ENCODE measurements at places on chromosomes 4 and X.

- no peak for DNase-seq
Measured at GRCh38 chrX:153321381-153322124, at the start of gene PNMA6F. PNMA6F (minus strand) TSS chrX:153321767; CDS start chrX:153320674, 1,093 bp downstream.

DNA sequence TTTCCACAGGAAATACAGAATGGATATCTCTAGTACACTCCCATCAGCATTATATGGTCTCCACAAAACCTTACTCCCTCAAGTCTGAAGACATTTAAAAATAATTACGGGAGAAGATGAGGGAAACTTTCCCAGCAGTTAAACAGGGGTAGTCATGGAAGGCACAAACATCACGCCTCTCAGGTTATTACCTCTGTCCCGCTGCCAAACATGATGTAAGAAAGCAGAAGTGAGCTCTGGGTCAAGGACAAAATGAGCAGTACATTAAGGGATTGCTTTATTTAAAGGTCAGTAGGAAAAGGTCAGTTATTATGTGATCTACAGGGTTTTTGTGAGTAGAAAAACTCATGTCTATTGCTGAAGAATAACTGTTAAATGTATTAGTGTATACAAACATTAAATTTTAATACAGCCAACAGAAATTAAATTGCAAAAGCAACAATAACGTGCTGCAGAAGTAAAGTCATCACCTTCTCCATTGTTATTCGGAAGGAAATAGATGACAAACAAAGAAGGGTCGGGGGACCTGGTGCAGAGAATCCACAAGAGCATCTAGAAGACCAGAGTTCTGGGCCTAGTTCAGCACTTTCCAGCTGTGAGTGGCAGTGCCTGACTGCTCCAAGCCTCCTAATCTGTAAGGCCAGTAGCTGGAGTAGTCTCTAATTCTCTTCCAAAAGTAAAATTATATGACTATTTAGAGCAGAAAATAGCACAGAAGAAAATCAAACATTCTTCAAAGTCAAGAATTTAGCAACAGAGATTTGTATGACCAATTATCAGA is 171.2 kb downstream of the PPP3CA start:
- DNase-seq = no peak

GRCh38 chr4:85423431-85423830 is 51.5 kb upstream of the ARHGAP24 start:
- DNase-seq = peak; percentile 39

- peak; percentile 3 for DNase-seq
Measured at GRCh38 chr4:34643476-34643875, 1600.8 kb downstream of the ARAP2 start.

DNA sequence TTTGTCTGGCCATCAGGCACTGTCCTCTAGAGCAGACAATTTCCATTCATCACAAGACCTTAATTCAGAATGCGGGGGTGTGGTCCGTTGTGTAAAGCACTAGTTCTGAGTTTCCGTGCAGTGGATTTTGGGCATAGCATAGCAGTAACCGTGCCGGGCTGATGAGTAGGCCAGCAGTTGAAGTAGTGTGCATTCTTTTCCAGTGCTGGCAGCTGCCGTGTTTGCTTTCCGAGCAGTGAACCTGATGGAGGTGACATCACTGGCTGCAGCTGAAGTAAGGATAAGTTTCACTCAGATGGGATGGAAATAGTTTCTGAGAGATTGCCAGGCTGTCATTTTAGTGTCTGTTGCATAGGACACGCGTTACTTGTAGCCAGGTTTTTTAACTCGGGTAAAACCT is 107.0 kb upstream of the STIM2 start:
- peak; percentile 40 for DNase-seq

- DNase-seq = no peak
Measured at GRCh38 chr4:25792876-25793275, 69.9 kb downstream of the SEL1L3 start.

GRCh38 chr4:147123146-147123545 is 177.5 kb upstream of the TTC29 start:
- peak; percentile 56 for DNase-seq

DNA sequence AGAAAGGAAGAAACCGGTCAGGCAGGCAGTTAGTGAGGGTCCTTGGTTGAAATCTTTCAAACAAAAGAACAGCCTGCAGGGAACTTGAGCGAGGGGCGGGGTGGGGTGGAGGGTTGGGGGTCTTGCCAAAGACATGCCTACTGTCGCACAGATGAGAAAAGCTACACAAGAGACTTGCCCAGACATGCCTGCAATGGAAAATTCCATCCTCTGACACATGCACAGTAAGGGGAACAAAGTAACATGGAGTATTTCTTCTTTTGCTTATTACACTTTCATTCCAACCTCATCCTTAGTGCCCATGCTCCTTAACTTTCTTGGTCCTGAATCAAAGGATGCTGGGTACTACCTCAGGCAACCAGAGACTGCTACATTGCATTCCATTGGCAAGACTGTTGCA is 1491.2 kb downstream of the STIM2 start:
- DNase-seq = no peak

DNA sequence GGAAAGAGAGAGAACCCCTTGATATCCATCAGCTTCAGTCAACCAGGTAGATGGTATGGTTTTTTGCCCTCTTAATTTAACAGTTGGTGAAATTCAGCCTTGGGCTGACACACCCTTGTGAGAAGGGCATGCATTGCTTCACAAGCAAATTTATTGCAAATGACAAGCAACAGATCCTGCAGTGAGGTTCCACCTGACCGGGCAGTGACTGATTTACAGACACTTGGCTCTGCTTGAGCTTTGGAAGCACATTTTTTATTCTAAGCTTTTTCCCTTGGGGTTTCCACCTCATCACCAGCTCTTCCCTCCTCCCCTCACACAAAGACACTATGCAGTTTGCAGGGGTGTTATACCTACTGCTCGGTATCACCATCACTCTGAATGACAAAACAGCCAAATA is 28.3 kb upstream of the SERTM2 start:
- DNase-seq = no peak

GRCh38 chr4:92952426-92952825 is 648.7 kb downstream of the GRID2 start:
- DNase-seq = no peak

- peak; percentile 10 for DNase-seq
Measured at GRCh38 chr4:140187316-140187695, 33.3 kb upstream of the MAML3 start.

GRCh38 chr4:123588631-123589241 is 192.1 kb downstream of the SPRY1 start:
- DNase-seq = no peak

- no peak for DNase-seq
Measured at GRCh38 chrX:7235071-7235470, 87.1 kb upstream of the PUDP start.

GRCh38 chr4:184529283-184529682 is 54.9 kb upstream of the IRF2 start:
- DNase-seq = no peak

GRCh38 chr4:160969925-160970324 is 1193.9 kb downstream of the FSTL5 start:
- no peak for DNase-seq

- peak; percentile 90 for DNase-seq
Measured at GRCh38 chr4:53196882-53197771, 168.7 kb downstream of the SCFD2 start.

GRCh38 chr4:170089668-170090351 is at the start of gene AADAT:
AADAT (minus strand) TSS chr4:170089956; CDS start chr4:170089690, 266 bp downstream.
- peak; percentile 80 for DNase-seq

DNA sequence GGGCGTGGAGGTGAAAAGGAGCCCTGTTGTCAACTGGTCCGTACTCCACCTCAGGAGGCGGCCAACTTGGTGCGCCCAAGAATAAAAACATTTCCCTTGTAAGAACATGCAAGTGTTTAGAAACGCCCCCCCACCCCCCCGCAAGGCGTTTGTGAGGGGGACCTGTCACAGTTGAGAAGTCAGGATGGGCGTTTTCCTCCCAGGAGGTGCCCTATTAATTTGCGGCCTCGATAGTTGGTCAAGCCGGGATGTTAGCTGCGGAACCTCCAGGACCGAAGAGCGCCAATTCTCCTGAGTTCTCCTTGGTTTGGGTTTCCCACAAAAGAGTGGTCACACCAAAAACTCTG is 651 bp upstream of the SAP30 start:
- no peak for DNase-seq

DNA sequence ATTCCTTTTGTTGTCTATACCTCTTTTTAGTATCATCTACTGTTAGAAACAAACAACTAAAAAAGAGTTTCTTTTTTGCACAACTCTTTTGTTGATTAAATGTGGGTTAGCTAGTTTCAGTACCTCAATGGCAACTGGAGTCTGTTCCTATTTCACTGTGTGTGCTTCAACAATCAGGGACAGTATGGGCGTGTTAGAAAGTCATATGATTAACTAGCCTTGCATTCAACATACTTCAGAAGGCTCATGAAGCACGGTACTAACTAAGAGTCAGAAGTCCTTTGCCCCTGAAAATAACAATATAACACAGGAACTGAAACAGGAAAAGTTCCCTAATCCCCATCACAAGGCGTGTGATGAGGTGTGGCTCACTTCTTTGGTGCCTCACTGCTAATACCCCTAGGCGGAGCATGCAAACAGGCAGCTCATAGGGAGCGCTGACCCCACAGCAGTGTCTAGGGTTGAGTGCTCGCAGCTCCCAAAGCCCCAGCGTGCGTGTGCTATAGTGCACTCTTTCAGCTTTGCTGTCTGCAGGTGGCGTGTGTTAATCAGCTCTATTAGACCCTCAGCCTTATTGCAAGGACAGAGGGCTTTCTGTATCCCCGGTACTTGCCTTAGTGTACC is 203.1 kb upstream of the NDST3 start:
- DNase-seq = no peak

DNA sequence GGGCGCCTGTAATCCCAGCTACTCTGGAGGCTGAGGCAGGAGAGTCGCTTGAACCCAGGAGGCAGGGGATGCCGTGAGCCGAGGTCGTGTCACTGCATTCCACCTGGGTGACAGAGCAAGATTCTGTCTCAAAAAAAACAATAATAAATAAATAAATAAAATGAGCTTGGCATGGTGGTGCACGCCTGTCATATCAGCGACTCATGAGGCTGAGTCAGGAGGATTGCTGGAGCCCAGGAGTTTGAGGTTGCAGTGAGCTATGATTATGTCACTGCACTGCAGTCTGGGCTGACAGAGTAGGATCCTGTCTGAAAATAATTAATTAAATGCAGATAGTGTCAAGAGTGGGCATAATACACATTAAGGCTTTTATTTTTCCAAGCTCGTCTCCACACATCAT is 77.5 kb downstream of the DHRSX start:
- peak; percentile 37 for DNase-seq

- DNase-seq = no peak
Measured at GRCh38 chrX:17247144-17247543, 127.9 kb upstream of the NHS start.

GRCh38 chrX:55006827-55007621 is 6.9 kb downstream of the APEX2 start:
- DNase-seq = no peak

- DNase-seq = no peak
Measured at GRCh38 chr4:169716677-169717076, 41.1 kb downstream of the HPF1 start.

GRCh38 chrX:48918643-48919340 is at the start of gene PIM2:
PIM2 (minus strand) TSS chrX:48919024; CDS start chrX:48918834, 190 bp downstream.
- peak; percentile 74 for DNase-seq

- DNase-seq = no peak
Measured at GRCh38 chrX:113391875-113392274, 551.2 kb upstream of the AMOT start.

- DNase-seq = no peak
Measured at GRCh38 chr4:84855774-84856173, 110.7 kb downstream of the WDFY3 start.

DNA sequence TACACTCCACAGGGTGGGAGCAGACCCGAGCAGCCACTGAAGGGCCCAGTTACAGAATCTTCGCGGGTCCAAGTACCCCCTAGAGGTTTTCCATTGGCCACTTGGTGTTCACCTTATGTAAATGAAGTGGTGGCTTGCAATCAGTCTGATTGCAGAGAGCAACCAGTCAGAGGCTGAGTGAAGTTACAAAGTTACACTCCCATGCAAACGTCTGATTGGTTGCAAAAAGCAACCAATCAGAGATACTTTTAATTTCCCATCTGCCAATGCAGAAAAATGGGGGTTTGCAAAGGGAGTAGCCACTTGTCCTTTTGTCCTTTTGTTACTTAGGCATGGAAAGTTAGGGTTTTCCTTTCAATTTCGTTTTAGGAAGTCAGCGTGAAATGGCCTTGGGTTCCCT is 27.0 kb upstream of the NKAP start:
- DNase-seq = no peak

DNA sequence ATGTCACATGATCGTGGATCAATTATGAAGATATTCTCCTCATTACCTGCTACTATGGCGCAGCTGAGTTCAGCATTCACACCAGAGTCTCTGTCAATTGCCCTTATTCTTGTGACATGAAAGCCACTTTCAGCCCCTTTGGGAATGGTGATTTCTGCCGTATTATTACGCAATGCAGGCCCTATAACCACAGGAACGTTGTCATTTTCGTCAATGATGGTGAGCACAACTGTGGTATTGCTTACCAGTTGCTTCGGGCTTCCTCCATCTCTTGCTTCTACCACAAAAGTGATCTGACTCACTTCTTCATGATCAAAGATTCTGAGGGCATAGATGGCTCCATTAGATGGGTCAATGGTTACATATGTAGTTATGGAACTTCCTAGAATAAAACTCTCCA is 2.1 kb downstream of the PCDH18 start:
- peak; percentile 89 for DNase-seq

DNA sequence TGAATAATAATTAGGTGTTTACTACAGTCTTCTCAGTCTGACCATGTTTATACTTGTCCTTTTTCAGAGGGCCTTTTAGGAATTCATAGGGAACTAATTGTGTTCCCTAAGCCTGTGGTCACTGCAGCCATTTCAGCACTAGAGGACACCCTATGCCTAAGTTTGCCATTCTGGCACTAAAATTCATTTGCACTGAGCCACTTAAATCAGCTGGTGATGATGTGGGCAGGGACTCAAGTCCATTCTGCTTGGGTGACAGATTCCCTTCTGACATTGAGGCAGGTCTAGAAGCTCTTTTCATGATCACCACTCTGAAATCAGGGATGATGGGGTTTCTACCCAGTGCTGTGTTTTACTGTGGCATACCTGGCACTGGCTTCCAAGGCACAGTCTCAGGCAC is 1178.9 kb upstream of the DIAPH2 start:
- DNase-seq = no peak

DNA sequence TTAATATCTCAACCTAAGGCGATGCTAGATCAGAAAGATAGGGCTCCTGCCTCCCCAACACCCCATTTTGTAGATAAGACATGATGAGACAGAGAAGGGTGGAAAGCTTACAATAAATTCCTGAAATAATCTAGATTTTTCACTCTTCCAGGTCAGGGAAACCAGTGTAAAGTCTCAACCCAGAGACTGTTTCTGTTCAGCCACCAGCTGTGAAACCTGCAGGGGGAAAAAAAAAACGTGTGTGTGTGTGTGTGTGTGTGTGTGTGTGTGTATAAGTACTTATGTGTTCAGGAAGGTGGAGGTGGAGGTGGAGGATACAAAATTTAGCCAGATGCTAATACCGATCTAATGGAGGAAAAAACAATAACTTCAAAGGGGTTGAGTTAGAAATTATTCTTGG is 773 bp upstream of the ITM2A start:
- no peak for DNase-seq

GRCh38 chrX:67725471-67725870 is 181.7 kb downstream of the AR start:
- no peak for DNase-seq
